ENCODE measurements at places on chromosomes 16 and 17. TPM values are rescaled to one million over a fixed set of nuclear protein-coding genes. Genes with fewer than 3 reads are reported as not detected.

- H3K36me3 ChIP-seq = no peaks in the 10 kb centered on the region
- no peaks in the 10 kb centered on the region for H3K27me3 ChIP-seq
- DNase-seq = no peak
Measured at GRCh38 chr16:19822533-19822932, 62.1 kb downstream of the GPRC5B start.

GRCh38 chr16:7200320-7200719 lies 132.3 kb upstream of the RBFOX1 start:
- no peak overlapping the region for H3K27ac ChIP-seq
- DNase-seq = no peak
- H3K36me3 ChIP-seq = no peaks in the 10 kb centered on the region

DNA sequence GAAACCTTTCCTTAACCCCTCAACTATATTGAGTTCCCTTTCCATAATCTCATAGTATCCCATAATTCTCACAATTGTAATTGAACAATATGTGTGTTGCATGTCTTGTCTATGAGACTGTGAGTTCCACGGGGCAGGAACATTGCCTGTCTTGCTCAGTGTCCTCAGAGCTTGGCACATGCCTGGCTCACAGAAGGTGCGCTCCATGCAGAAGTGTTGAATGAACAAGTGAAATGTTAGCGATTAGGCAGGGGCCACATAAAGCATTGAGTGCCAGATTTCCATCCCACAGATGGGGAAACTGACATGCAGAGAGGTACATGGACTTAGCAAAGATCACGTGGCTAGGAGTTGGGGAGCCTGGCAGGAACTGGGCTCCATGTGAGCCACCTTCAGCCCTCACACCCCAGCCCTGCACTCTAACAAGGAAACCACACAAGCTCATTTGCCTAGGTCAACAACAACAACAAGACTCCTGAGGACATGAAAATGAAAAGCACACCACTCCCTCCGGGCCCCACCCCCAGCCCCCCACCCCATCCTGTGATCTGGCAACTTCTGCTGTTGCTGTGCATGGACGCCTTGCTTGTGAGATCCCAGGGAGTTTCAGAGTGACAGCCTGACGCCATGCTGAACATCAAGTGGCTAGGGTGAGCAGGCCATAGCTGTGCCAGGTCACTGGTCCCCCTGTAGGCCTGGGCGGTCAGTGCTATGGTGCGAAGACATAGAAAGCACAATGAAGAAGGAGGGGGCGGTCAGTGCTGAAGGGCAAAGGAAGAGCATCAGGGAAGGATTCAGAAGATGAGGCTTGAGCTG lies 5.0 kb downstream of the PIK3R5 start:
- no peaks in the 10 kb centered on the region for H3K36me3 ChIP-seq
- no peaks in the 10 kb centered on the region for H3K4me1 ChIP-seq
- no peak overlapping the region for H3K4me3 ChIP-seq
- peaks cover 15% of the 10 kb centered on the region for H3K27me3 ChIP-seq
- H3K27ac ChIP-seq = no peak overlapping the region

DNA sequence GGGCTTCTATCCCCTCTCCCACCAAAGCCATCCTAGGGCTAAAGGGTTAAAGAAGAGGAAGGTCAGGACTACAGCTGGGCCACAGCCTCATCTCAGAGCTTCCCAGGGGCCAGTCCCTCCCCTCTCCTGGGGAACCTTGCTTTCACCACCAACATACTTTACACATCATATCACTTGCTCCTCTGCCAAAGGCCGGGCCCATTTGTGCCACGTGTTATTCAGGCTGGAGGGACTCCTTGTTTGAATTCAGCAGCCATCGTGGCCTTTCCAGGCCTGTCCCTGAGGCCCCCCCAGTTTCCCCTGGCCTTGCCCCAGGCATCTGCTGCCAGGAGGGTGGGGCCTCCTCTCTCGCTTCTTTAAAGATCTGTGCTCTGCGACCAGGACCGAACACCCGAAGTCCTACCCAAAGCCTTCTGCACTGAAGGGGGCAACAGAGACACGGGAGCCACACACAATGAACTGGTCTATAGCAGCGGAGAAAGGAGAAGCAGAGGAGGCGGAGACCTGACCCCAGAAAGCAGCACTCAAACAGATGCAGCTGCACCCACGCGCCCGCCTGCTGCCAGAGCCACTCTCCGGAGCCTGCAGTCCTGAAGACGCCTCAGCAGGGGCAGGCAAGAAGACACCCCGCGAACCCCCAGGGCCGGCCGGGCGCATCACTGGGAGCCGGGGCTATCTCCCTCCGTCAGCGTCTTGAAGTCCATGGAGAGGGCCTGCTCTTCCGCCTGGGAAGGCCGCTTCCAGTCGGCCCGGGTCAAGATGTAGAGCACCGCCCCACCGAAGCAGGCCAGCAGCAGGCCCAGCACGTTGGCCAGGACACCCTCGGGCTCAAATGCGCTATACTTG lies 12.1 kb downstream of the CYB561 start:
- peaks cover 33% of the 10 kb centered on the region for H3K4me1 ChIP-seq
- H3K4me3 ChIP-seq = no peak overlapping the region
- DNase-seq = peak; percentile 93
- H3K27ac ChIP-seq = peak overlapping the region; percentile 85
- no peaks in the 10 kb centered on the region for H3K27me3 ChIP-seq

GRCh38 chr17:18191967-18192366 lies 8.3 kb downstream of the ALKBH5 start:
- H3K4me3 ChIP-seq = no peak overlapping the region
- H3K36me3 ChIP-seq = peaks cover 21% of the 10 kb centered on the region
- H3K4me1 ChIP-seq = peaks cover 22% of the 10 kb centered on the region
- H3K27ac ChIP-seq = no peak overlapping the region
- no peaks in the 10 kb centered on the region for H3K27me3 ChIP-seq

DNA sequence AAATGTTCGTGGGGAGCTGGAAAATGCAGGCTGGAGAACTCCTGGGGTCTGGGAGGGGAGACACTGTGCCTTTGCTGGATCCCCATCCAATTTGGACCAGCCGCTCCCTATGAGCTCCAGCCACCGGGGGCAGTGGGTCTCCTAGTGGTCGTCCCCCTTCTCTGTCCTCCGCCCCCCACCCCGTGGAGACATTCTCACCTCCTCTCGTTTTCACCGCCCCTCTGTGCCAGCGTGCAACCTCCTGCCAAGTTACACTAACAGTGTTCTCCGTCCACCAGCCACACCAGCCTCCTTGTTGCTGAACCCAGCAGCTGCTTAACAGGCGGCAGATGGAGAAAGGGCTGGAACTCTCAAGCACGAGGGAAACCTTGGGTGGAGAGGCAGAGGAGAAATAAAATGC lies 67.4 kb upstream of the SOX9 start:
- H3K4me1 ChIP-seq = no peaks in the 10 kb centered on the region
- H3K27ac ChIP-seq = no peak overlapping the region
- H3K27me3 ChIP-seq = no peaks in the 10 kb centered on the region
- no peaks in the 10 kb centered on the region for H3K36me3 ChIP-seq
- no peak overlapping the region for H3K4me3 ChIP-seq
- DNase-seq = no peak

GRCh38 chr17:51702963-51703360 lies 442.6 kb downstream of the UTP18 start:
- no peaks in the 10 kb centered on the region for H3K27me3 ChIP-seq
- H3K36me3 ChIP-seq = no peaks in the 10 kb centered on the region
- DNase-seq = no peak

DNA sequence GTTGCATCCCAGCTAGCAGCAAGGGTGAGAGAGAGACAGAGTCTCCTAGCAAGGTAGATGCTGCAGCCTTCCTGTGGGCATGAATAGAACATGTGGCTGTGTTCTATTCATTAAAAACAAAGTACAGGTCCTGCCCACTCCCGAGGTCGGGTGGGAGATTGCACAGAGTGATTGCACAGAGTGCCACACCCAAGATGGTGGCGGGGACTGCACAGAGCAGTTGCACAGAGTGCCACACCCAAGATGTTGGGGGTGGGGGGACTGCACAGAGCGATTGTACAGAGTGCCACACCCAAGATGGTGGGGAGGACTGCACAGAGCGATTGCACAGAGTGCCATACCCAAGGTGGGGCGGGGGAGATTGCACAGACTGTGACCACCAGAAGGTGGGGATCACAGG lies 410.8 kb upstream of the EEF2KMT start:
- no peaks in the 10 kb centered on the region for H3K36me3 ChIP-seq
- H3K27me3 ChIP-seq = no peaks in the 10 kb centered on the region
- DNase-seq = no peak
- no peak overlapping the region for H3K27ac ChIP-seq

GRCh38 chr17:58493506-58493905 lies 5.3 kb upstream of the HSF5 start:
- H3K4me3 ChIP-seq = no peak overlapping the region
- H3K27ac ChIP-seq = no peak overlapping the region
- H3K36me3 ChIP-seq = peaks cover 43% of the 10 kb centered on the region
- H3K4me1 ChIP-seq = no peaks in the 10 kb centered on the region
- no peak for DNase-seq
- H3K27me3 ChIP-seq = no peaks in the 10 kb centered on the region

OR1A1 gene
- total RNA-seq = not detected

TEX19 gene
- not detected for total RNA-seq

RNF227 gene
- total RNA-seq = 0.54 TPM

MYO15A gene
- total RNA-seq = 0.32 TPM

RCVRN gene
- total RNA-seq = not detected

ACSF3 gene
- 19.1 TPM for total RNA-seq

Data from astrocyte (in vitro differentiated cells and primary cell).